ENCODE measurements at places on chromosomes 5 and 9.
A peak's percentile ranks its signal among the peaks of the same experiment; 100 is the strongest.

DNA sequence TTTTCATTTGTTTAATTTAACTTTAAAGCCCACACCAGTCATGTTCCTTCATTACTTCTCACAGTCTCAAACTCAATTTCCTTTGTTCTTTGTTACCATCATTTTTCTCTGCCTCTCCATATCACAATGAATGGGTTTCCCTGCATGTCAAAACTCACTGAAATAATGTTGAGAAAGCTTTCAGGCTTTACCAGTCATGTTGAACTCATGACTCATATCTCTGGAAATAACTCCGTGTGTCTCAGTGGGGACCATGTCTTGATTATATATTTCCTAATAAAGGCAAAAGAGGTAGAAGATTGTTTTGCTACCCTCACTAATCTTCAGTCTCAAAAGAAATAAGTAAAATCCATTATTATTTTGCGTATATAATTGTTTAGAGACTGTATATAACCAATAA lies 231.2 kb downstream of the CHSY3 start:
- peak; percentile 78 for DNase-seq

DNA sequence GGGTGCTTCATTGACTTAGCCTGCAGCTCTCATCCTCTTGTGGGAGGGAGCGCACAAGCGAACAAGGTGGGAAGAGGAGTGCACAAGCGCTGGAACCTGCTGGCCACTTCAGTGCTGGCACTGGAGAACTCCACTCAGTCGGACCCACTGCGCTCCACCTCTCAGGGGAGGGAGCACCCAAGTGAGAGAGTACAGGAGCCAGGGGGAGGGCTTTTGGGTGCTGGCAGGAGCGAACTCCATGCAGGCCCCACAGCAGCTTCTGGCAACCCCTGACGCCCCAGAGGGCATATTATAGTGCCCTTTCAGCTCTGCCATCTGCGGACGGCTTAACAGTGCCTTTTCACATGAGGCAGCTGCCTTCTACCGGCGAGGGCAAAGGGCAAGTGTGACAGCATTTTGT lies 774.2 kb upstream of the COX7C start:
- DNase-seq, result no peak

GRCh38 chr9:79684711-79685575 lies 113.2 kb downstream of the TLE4 start:
- peak; percentile 11 for DNase-seq

GRCh38 chr5:2135833-2136232 lies 253.1 kb upstream of the IRX4 start:
- no peak for DNase-seq

DNA sequence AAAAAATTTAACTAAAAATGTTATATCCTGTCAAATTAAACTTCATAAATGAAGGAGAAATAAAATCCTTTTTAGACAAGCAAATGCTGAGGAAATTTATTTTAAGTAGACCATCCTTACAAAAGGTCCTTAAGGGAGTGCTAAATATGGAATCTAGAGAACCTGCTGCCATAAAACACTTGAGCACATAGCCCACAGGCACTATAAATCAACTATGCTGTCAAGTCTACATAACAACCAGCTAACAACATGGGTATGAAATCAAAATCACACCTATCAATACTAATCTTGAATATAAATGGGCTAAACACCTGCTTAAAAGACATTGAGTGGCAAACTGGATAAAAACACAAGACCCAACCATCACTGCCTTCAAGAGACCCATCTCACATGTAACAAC lies 15.1 kb upstream of the PRSS3 start:
- DNase-seq, result no peak

DNA sequence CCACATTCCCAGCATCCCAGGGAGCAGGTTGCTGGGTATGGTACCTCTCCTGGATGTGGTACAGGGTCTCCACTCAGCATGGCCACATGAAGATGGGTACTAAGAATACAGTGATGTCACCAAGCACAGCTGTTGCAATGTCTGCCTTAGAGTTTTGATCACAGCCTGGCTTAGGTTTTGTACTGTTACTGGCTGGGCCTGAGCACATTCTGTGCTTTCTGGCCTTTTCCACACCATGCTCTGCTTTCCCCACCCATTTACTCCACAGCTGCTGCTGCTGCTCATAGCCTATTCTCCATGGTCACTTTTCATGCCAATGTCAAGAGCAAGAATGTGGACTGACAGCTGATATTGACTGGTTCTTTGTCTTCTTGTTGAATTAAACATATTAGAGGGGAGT lies 481.9 kb downstream of the ARHGEF28 start:
- DNase-seq, result no peak

DNA sequence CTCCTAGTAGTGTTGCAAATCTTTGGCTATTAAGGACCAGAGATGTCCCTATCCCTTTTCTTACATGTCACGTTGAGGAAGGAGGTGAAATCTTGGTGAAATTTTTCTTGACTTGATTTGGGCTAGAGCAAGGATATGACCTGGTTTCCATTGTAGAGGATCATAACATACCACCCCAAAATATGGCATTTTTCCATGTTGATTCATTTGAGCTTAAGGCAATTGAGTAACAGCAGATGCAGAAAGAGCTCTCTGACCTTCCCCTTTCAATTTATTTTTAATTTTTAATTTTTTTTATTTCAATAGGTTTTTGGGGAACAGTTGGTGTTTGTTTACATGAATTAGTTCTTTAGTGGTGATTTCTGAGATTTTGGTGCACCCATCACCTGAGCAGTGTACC lies 61.2 kb upstream of the MAP1B start:
- no peak for DNase-seq

DNA sequence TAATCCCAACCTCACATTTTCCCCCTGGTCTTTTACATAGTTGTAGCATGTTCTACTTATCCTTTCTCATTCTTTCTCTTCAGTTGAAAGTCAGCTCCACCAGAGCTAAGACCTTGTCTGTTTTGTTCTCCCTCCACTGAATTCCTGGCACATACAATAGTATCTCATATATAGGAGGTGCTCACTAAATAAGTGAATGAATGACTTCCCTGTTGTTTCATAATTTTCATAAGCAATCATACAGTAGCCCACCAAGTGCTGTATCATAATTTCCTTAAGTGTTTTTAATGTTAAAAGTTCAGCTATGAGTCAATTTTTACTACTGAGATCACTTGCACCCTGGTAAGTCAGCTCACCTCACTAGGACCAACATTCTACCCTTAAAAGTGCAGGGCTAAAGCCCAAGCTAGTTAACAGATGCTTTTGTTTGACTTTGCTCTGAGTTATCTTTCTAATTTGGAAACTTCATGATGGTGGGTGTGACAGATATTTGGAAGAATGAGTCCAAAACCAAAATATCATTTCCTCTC lies 27.6 kb downstream of the TMEM245 start:
- no peak for DNase-seq

DNA sequence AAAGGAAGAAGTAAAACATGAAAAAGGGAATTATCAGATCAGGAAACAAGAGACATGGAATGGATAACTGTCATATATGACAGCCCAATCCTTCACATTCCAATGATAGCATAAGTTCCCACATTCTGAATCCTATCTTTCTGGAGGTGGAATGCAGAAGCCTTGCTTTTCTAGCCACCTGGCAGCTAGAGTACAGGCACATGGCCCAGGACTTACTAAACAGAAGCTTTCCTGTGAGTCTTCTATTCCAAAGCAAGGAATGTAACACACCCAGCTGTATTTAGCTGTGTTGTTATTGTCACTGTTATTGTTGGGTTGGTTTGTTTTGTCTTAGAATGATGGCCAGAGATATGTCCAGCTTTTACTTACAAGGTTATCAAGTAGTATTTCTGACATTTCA lies 780.5 kb upstream of the ZNF608 start:
- no peak for DNase-seq

GRCh38 chr9:95305770-95306492 lies 11.6 kb downstream of the FANCC start:
- peak; percentile 45 for DNase-seq

- DNase-seq, result peak; percentile 41
Observed at GRCh38 chr9:124869986-124870560, 8.1 kb downstream of the ARPC5L start.

DNA sequence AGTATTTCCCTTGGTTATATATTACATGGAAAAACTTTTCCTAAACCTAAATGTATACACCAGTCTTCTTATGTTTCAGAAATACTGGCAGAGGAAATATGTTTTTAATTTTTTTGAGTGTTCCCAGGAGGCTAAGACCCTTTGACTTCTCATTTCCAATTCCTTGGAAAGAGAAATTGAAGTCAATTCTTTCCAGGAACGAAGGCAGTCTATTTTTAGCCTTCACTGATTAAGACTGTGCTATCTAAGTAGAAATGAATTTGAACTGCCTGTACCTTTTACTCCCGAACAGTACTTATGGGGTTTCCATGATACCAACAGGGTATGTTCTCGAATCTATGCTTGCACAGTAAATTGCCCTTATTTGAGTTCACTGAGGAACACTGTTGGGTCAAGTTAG lies 340.3 kb upstream of the CD180 start:
- peak; percentile 12 for DNase-seq

- DNase-seq, result no peak
Observed at GRCh38 chr9:133987446-133987788, 4.7 kb downstream of the VAV2 start.

DNA sequence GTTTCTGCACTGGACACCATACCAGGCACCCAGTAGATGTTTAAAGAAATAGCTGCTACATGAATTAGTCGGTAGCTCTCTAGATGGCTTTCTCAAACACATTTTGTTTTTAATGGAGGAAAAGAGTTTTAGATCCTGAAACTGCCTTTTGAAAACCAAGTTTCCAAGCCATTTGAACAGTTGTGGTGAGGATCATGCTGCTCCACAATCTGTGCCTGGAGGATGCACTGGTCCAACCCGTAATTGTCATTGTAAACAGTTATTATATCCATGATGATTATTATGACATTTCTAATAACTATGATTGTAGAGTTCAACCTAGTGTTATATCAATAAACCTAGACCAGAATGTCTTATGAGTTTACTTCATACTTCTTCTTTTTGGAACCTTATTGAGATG lies 35.9 kb upstream of the ZFAND5 start:
- DNase-seq, result no peak

- DNase-seq, result no peak
Observed at GRCh38 chr5:140382866-140383265, 18.8 kb upstream of the ANKHD1 start.

GRCh38 chr9:94813379-94813778 lies 86.9 kb downstream of the AOPEP start:
- no peak for DNase-seq

DNA sequence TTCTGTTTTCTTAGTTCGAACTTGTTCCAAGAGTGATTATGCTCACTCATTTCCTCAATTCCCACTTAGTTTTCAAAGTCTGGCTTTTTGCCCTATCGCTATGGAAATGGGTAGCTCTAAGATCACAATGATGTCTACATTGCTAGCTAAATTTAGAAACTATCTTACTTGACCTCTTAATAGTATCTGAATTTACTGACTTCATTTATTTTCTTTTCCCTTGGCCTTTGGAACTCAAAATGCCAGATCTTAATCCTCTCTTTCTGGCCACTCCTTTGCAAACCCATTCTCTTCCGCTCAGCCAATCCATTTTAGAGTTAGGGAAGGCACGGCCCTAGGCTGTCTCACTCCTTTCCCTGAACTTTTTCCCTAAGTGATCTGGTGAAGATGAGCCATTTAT lies 137.0 kb downstream of the FER start:
- DNase-seq, result peak; percentile 84

GRCh38 chr5:133820507-133820906 lies 147.9 kb downstream of the C5orf15 start:
- DNase-seq, result peak; percentile 12

GRCh38 chr5:1725641-1726468 lies 73.8 kb downstream of the MRPL36 start:
- DNase-seq, result no peak

- peak; percentile 78 for DNase-seq
Observed at GRCh38 chr5:9686216-9686615, 56.1 kb upstream of the TAS2R1 start.

All from fibroblast of lung (primary cell).